Activated T-cell treated with anti-CD3 and anti-CD28 coated beads for 48 hours (primary cell): ENCODE measurements at places on chromosomes 12 and 14.

DNA sequence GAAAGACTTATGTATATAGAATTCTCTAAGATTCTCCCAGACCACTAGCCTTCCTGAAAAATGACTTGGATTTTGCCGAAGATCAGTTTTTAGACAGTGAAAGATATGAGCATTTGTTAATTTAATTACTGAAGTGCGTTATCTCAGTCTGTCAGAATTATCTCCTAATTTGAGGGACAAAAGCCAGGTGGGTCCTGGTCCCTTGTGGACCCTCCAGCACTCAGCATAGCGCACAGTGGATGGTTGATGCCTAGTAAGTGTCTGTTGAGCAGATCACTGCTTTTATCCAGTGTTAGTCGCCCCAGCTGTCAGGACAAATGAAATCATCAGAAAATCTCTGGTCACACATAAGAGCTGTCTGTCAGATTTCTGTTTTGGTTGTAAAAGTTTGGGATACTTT is 80.4 kb downstream of the EML1 start:
- DNase-seq, result no peak

DNA sequence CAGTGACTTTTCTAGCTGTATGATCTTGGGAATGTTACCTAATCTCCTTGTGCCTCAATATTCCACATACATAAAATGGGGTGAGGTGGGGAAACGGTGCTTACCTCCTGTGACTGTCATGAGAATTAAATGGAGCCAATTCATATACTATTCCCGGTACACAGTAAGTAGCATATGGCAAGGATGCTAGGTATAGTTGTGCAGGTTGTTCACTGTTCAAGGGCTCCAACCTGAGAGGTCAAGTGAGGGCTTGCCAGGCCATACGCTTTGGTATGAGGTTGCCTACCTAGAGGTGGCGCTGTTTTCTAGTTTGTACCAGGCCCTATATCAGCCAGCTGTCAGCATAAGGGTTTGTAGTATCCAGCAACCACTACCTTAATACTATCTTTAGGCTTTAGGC is 3.6 kb upstream of the BATF start:
- no peak for DNase-seq

DNA sequence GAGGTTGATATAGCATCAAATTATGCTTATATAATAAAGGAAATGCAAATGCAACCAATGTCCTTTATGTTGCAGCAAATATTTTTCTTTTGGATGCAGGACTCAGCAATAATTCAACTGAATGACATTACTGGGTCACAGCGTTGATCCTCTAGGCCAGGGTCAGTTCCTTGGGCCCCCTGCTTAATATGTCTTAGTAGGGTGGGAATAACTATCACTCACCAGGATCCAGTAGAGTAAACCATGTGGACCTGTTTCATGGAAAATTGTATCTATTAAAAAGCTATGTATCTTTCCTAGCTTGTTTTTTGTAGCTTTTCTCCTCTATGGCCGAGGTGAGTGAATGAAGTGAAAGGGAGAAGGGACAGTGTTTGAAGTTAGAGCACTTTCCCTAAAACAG is 161.5 kb upstream of the SSTR1 start:
- no peak for DNase-seq

- peak; percentile 36 for DNase-seq
Observed at GRCh38 chr14:101707068-101707842, 54.3 kb upstream of the PPP2R5C start.

DNA sequence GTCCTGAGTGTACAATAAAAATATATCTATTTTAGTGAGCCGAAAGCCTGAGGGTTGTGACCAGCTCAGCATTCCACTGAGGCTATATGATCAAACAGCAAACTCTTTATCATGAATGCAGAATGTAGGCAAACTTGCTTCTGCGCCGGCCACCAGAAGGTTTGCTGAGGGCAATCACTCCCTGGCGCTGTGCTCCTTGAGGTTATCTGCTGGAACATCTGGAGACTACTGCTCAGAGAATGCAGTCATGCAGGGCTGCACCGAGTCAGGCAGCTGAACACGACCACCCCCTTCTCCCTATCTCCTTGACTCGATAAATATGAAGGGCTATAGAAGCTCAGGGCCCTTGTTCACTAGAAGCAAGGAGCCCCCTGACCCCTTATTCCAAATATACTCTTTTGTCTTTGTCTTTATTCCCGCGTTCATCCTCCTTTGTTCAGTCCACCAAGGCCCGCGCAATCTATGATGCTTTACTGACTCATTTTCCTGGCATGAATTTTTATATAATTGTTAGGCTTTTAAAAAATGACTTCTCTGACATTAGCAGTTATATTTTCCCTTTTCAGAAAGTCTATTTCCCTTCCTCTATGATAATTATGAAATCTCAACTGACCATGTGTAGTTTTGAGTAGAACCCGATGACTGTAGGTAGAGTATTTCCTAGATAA is 1089.3 kb downstream of the SLC16A7 start:
- DNase-seq, result no peak

GRCh38 chr14:85528080-85528896 is 1.7 kb upstream of the FLRT2 start:
- no peak for DNase-seq

DNA sequence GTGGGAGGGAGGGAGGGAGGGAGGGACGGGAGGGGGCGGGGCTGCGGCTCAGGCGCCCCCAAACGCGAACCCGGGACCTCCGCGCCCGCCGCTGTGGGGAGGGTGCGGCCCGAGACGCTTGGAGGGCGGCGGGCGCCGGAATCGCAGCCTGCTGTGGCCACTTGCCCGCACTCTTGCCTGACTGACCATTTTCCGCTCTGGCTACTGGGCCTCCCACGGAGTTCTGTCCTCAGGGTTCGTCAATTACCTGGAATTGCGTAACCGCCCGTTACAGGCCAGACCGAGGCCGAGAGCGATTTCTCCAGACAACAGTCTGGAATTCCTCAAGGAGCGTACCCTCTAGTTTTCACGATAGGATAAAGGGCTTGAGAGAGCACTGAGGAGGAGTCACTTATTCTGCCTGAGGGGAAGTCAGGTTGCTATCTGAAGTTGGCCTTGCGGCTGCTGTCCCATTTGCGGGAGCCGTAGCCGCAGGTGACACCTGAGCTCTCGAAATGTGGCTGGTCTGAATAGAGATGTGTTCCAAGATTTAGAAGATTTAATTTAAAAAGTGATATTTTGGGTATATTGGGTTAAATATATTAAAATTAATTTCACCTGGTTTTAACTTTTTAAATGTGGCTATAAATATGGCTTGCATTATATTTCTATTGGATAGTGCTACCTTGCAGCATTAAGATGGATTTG is 446 bp upstream of the ZNF641 start:
- no peak for DNase-seq

- DNase-seq, result no peak
Observed at GRCh38 chr12:66164349-66164821, 5.4 kb downstream of the TMBIM4 start.

DNA sequence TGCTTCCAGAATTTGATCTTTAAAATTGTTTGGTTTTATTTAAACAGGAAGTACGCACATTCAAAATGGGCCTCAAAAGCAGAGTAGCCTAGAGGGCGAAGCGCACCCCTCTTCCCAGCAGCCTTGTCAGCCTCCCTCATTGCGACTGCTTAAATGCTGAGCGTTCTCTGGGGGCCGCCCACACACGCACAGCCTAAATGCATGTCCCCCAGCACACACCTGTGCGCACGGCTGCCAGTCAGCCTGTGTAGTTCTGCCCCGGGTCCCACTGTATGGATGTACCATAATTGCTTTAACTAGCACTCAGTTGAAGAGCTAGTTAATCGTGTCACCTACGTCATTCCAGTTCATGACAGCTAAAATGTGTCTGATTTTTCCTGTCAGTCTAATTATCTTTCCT is 79.3 kb downstream of the TESC start:
- DNase-seq, result no peak

DNA sequence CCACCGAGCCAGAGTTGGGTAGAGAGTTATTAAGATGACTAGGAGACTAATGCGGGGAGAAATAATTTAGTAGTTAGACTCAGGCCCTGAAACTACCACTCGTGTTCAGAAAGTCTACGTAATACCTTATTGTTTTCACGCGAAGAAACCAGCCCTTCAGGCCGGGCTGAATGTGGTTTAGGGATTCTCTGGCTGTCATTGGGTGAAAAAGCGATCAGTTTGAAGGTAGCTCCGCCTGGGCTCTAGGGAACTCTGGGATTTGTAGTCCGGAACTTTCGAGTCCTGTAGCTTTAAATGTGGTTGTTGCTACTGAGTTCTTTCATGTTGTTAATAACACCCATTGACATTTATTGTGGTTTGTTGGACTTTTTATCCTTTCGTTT is 549 bp upstream of the WDR89 start:
- peak; percentile 59 for DNase-seq

DNA sequence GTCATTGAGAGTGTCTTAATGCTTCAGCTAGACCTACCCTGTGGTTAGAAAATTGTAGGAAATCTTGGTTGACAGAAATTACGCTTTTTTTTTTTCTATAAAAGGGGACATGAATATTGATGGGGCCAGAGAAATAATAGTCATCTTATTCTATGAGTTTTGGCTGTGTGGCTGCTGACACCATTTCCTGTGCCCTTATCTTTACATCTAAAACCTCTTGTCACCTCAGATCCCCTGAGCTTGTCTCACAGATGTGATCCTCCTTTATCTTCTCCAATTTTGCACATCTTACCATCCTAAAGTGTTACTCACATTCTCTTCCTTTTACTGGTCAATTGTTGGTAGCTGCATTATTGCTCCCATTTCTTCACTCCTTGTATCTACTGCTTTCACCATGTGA is 36.1 kb downstream of the ASCL1 start:
- DNase-seq, result no peak

DNA sequence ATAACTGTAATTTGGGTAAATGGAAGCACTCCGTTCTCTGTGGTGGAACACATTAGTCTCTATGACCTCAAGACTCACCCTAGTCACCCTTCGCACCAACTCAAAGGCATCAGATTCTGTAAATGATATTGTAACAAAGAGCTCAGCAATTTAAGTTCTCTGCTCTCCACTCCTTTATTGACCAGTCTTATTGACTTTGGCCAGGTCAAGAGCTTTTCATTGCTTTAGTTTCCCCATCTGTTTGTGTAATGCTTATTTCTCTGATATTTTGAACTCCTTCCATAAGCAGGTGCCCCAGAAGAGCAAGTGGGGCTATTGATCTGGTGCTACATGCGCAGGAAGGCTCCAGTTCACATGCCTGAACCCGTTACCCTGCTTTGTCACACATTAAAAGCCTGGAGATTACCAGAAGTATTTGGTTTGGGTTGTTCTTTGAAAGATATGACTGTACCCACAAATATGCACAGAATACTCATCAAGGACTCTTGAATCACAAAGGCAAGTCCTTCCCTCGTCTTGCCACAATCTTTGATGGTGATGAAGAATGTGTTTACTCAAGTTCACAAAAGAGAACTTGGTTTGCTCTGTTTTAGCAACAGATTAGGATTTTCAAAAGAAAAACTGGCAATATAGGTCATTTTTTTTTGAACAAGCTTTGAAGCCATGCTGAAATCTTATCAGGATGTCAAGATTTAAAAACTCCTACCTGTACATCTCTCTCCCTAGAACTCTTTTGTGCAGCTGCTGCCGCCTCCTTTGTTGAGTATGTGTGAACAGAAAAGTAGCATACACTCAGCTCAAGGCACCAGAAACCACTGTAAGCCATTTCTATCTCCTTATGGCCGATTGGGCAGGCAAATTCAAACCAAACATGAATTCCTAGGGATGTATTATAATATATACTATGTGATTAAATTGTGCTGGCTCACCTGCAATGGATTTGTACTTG is 193.9 kb downstream of the BCAT1 start:
- DNase-seq, result no peak
